Head of caudate nucleus (tissue), 42 donors: ENCODE measurements at places on chromosomes 2 and 18.

DNA sequence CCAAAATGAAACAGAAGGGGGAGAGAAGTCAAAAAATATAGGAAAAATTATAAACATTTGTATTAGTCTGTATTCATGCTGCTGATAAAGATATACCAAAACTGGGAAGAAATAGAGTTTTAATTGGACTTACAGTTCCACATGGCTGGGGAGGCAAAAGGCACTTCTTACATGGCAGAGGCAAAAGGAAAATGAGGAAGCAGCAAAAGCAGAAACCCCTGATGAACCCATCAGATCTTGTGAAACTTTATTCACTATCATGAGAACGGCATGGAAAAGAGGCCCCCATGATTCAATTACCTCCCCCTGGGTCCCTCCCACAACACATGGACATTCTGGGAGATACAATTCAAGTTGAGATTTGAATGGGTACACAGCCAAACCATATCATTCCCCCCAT lies 79.1 kb downstream of the ZRANB3 start:
- DNase-seq: no peak

DNA sequence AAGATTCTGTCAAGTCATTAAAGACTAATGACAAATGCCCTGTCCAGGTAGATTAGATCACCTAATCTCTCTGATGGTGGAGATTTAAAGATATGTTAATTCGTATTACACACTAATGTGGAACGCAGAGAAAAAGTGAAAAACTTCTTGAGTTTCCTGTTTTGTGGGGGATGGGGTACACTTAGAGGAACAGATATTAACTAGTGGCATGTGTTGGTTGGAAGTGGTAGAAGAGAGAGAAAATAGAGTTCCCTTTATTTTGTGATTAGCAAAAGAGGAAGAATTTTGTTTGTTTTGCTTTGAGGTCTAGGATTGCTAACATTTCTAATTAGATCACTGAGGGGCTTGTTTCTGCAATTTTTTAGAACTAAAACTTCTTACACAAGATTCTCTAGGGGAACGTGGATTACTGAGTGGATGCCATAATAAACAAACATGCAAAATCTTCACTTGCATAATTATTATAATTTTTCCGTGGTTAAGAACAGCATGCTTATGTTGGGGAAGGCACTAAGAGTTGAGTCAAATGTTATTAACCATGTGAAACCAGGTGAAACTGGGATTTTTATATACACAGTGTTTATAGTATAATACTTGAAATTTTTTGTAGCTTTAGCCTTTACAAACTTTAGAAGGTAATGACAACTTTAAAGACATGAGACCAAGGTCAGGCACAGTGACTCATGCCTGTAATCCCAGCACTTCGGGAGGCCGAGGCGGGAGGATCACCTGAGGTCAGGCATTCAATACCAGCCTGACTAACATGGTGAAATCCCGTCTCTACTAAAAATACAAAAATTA lies 97.4 kb upstream of the STK17B start:
- DNase-seq: no peak

DNA sequence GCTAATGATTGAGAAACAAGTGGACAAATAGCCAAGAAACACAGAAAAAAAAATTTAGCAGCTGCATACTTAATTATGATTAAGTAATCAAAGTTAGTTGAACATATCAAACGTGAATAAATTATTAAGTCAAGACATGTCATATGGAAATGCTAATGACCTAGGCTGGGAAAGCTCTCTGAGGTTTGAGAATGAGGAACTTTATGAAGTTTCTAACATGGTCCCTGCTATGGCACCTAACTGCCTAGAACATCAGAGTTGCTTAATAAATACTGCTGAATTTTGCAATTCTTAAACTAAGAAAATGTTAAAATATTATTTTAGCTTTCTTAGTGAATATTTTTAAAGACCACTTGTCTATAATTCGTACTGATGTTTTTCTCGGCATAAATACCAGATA lies 99.8 kb downstream of the AFF3 start:
- DNase-seq: no peak

GRCh38 chr2:53985646-53986045 lies 14.9 kb upstream of the PSME4 start:
- no peak for DNase-seq

GRCh38 chr18:38933322-38933721 lies 1367.7 kb upstream of the CELF4 start:
- DNase-seq: no peak

DNA sequence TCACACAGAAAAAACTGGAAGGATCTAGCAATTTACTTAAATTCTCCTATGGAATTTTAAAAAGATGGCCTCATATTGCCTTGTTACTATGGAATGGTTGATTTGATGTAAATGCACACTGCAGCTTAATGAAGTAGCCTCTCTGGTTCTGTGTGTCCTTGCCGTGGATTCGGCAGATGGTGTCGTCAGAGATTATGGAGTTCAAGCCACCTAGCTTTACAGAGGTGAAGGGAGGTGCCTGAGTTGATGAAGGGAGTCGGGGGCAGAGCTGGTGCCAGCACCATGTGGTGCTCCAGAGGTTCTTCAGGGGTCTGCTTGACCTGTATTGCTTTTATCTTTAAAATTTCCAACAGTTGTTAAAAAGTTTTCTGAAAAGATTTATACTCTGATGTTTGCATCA lies 48.8 kb downstream of the ASAP2 start:
- DNase-seq: no peak

DNA sequence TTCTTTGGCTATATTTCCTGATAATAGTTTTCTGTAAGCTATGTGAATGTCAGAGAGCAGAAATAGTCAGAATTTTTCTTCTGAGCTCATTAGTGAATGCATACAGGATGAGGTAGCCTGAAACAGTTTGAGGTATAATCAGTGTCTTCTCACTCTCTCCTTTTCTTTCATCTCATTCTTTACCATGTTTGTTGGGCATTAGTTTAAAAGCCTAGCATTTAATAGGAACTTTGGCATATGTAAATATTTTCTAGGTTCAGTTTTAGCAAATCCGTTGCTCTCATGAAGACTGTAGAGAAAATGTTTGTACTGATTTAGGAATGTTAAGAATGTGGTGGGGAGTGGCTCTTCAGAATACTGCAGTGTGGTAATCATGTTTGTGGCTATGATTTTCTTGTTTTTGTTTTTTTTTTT lies 119.4 kb downstream of the PARD3B start:
- DNase-seq: no peak

DNA sequence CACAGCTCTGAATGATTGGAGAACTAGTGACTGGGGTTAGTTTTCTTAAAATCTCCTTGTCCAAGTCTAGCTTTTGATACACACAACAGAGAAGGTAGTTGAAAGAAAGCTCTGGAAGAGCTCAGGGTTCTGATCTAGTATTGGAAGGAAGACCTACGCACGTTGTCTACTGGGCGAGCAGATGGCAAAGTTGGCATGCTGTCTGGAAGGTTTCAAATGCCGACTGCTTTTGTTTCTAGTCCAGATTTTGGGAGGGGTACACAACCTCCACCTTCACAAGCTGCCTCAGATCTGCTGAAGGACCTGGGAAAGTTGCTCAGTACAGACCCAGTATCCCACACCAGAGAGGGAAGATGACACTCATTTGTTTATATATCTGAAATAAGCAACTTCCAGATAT lies 507.3 kb downstream of the RNF144A start:
- DNase-seq: no peak
